Mesendoderm (in vitro differentiated cells): ENCODE measurements at places on chromosomes 11 and 22.

GRCh38 chr11:4491878-4492606, 9.6 kb downstream of the OR52K1 start:
- DNase-seq: no peak

- no peak for DNase-seq
Observed at GRCh38 chr11:18768472-18768901, 23.1 kb downstream of the PTPN5 start.

- no peak for DNase-seq
Observed at GRCh38 chr11:65573391-65574079, 1.2 kb downstream of the FAM89B start.

DNA sequence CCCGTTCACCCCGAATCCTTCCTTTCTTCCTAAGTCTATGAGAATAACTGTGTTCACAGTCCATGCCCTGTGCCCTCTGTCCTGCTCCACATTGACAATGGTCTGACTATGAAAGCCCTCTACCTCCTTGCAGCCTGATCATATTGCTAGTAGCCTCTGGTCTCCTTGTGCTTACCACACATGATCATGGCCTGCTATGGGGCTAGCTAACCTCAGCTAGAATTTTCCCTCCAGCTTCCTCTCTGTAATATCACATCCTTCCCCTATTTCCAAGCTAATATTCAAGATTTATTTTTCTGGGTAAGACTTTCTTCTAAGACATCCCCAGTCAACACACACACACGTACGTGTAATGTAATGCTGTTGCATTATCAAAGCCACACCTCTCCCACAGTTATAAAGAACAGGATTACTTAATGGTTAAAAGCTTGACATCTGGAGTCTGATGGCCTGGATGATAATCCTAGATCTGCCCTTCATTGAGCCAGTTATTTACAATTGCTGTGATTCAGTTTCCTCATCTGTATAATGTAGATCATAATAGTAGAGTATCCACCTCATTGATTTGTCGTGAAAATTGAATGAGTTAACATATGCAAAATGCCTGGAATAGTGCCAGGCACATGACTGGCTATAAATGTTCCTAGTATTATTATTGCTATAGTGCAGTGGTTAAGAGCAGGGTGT, 214.4 kb upstream of the BLID start:
- DNase-seq: no peak

DNA sequence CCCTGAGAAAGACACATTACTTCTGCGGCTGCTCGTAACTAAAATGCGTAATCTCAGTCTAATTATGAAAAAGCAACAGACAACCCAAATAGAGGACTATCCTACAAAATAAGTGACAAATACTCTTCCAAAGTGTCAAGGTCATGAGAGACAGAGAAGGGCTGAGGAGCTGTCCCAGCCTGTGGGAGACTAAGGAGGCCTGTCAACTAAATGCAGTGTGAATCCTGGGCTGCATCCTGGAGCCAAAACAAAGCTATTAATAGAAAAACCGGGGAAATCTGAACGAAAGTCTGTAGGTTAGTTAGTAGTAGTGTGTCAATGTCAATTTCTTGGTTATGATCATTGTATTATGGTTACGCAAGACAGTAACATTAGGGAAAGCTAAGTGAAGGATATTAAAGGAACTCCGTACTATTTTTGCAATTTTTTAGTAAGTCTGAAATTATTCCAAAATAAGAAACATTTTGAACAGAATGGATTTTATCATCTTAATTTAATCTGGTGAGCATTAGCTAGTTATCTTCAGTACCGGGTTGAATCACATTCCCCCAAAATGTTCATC, 39.8 kb upstream of the SLC35C1 start:
- DNase-seq: no peak

DNA sequence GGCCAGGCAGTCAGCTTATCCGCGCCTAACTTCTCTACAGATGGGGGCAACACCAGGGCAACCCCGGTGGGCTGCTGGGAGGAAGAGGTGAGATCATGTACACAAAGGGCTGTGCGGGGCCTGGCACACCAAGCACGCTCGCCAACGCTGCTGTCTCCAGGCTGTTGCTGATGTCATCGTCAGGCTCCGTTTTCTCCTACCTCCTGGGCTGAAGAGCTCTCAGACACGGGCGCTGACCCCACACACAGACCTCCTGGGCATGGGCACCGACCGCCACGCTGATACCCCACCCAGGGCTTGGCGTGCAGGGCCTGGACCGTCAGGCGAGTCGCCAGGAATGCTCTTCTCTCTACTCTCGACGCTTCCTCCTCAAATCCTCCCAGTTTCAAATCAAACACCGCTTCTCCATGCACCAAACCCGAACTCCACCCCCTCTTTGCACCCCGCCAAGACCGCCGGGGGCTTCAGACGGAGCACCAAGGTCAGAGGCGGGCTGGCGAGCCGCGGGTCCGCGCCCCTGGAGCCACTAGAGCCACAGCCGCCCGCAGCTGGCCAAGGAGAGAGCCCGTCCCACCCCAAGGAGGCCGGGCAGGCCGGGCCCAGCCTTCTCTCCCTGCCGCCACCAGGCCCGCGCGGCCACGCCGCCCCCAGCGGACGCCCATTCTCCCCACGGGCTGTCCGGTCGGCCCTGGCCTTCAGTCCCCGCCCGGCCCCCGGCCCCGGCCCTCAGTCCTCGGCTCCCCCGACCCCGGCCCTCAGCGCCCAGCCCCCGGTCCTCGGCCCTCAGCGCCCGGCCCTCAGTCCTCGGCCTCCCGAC, 772 bp downstream of the SBF1 start:
- no peak for DNase-seq

DNA sequence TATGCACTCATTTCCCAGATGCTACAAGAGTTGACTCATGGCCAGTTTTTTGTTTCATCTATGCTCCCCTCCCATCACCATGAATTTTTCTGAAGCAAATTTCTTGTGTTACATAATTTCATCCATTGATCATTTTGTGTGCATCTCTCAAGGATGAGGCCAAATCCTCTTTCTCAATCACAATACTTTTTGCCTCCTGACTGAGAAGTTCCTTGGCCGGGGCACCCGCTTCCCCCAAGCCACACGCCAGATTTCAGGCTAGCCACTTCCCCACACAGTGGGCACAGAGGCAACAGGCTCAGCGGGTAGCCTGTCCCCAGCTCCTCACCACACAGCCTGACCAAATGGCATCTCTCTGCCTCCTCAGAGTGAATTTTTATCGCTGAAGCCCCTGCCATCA, 9.8 kb upstream of the DSCAML1 start:
- DNase-seq: no peak

DNA sequence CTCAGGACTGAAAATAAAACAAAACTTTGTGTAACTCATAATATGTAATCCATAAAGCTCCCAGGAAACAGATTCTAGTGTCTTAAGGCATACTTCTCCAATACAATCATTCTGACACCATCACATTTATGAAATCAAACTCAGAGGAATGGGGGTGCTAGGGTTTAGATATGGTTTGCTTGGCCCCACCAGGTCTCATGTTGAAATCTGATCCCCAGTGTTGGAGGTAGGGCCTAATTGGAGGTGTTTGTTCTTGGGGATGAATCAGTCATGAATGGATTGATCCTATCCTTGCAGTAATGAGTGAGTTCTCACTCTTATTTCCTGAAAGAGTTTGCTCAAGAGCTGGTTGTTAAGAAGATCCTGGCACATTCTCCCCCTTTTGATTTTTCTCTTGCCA, 380.9 kb downstream of the ETS1 start:
- no peak for DNase-seq

DNA sequence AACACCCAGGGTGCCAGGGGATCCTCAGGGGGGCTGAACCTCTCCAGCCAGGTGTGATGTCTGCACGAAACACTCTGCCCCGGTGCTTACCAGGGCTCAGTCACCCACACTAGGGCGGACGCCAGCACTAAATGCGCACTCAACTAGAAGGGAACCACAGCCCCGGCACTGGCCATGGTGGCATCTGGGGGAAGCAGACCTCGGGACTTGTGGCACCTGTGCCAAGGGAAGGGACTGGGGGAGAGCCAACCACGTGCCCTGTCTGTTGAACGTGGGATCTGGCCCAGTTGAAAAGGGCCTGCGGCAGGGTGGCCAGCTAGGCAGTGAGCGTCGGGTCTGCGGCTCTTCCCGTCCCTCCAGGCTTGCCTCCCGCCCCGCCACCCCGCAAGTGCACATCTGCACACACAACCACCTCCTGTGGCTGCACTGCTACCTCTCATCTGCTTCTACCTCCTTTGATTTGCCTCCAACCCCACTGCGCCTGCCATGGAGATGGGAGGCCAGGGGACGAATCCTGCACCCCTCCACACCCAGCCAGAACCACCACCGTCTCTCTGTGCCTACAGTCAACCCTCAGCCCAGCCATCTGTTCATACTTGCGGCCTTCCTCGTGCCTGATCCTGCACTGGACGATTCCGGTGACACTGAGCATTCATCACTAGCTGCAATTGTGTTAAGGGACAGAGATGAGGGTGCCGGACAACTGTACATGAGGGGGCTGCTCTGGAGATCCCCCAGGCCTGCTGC, 15.0 kb upstream of the MOB2 start:
- DNase-seq: no peak

- DNase-seq: peak; percentile 89
Observed at GRCh38 chr11:123195188-123196059, at the start of gene CLMP. Gene CLMP (minus strand): TSS chr11:123195248. CDS start chr11:123194940, 308 bp downstream.
